ENCODE measurements at places on chromosomes 12 and 14.

DNA sequence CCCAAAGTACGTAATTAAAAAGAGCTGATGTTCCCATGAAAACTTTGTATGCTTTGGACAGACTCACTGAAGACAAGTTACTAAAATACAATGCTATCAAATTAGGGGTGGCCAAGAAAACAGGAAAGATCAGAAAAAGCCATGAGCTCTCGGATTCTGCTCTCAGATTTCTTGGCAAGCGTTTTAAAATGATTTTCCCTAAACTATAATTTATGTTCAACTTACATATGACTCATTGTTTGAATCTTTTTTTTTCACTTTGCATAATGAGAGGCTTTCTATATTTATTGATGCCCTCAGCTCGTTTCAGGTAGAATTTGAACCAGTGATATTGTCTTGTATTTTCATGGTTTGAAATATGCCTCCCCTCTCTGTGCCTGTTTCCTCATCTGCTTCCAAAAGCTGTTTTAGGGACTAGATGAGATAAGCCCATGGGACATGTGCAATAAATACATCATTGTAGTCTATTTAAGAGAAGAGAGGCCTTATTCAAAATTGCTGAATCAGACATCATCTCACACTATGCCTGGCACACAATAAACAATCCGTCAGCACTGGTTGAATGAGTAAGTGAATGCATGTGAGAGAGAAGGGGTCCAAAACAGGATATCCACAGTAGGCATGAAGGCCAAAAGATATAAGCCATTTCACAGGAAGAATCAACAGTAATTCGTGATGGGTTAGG is 4.7 kb upstream of the IPO8 start:
- DNase-seq, result no peak

GRCh38 chr12:94584377-94584776 is 66.0 kb downstream of the TMCC3 start:
- DNase-seq, result no peak

GRCh38 chr12:101697930-101698799 is 725 bp downstream of the CHPT1 start:
- DNase-seq, result no peak

GRCh38 chr12:26621932-26622331 is 211.1 kb downstream of the ITPR2 start:
- no peak for DNase-seq

- DNase-seq, result peak; percentile 18
These were observed 798 bp downstream of the PDZRN4 start for GRCh38 chr12:41188841-41189394.

DNA sequence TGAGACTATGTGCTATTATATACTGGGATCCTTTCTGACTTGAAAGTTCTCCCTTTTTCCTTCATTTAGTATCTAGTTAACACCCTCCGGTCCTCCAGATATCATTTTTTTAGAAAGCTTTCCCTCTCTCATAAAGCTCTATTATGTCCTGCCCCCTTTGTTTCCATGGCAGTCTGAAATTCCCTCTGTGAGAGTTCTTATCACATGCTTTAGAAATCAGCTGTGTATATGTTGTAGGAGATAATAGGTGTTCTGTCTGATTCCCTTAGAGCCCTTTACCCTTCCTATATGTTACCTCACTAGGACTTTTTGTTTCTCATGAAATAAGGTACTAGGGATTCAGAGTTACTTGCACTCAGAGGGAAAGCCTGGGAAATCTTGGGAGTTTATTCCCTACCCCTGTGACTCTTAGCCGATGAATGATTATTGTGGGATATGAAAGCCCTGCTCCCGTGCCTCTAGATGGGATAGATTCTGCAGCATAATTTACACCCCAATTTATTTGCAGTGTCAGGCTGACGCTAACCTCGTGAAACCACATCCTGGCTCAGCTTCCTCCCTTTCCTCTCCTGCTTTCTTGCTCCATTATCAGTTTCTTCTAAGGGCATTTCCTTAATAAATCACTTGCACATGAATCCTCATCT is 448.4 kb downstream of the MDGA2 start:
- DNase-seq, result no peak

Measured in GM20000 (cell line).